D341Med (cell line): ENCODE measurements at places on chromosomes 13 and 19.

DNA sequence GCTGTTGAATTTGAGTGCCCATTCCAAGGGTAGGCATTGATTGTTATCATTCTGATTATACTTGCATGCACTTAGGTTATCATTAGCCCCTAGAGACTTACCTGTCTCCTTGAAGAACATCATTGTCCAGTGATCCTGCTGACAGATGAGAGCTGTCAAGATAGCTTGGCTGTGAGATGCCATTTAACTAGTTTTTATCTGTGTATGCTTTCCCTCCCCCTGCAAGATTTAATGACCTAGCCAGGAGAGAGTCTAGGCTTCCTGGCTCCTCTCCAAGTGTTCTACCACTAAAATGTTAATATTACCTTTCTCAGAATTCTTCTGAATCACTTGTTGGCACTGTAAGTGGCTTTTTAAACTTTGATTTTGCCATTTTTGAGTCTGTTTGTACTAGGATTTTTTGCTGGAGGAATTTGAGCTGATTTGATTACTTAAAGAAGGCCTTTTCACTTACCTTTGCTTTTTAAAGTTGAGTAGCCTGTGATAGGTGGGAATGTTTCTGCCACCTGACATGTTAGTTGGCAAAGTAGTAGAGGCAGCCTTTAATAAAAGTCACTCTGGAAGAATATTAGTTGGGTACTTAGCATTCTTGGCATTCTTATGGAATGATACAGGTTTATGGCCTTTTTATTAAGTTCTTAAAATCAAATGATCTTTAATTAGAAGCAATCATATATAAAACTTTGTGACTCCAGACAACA lies 41.1 kb downstream of the ARHGAP35 start:
- no peak for DNase-seq

- DNase-seq, result no peak
Observed at GRCh38 chr19:4279530-4280422, 710 bp downstream of the SHD start.

DNA sequence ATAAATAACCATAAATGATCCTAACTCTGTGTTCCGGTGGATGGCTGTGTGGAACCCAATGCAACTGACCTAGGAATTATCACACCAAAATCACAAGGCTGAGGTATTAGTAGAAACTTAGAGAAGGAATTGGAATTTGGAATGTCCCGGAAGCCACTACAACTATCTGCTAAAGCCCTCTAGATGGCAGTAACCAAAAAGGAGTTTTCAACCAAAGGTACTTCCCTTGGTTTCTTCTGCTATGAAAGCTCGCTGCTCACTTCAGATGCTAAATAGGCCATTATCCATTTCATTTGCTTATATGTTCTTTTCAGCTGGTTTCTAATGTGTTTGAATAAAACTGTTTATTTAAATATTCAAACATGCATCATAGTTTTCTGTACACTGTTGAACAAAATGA lies 1589.1 kb upstream of the SPRY2 start:
- peak; percentile 24 for DNase-seq

GRCh38 chr13:100668408-100668807 lies 6.2 kb downstream of the TMTC4 start:
- no peak for DNase-seq

GRCh38 chr19:38564981-38565690 lies 52.6 kb downstream of the MAP4K1 start:
- peak; percentile 74 for DNase-seq

DNA sequence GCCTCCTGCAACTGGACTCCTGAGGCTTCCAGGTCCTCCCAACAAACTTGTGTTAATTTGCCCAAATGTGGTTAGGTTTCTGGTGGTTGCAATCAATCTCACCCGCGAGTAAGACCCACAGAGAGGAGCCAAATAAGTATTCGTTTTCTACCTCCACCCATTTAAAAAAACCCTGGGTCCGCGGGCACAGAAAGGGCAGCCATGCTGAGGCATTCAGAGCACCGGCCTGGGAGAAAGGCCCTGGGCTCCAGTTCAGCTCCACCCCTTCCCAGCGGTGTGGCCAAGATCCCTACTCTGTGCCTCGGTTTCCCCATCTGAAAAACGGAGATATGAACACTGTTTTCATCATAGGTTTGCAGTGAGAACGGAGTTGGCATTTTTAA lies 56.9 kb downstream of the PEPD start:
- no peak for DNase-seq

DNA sequence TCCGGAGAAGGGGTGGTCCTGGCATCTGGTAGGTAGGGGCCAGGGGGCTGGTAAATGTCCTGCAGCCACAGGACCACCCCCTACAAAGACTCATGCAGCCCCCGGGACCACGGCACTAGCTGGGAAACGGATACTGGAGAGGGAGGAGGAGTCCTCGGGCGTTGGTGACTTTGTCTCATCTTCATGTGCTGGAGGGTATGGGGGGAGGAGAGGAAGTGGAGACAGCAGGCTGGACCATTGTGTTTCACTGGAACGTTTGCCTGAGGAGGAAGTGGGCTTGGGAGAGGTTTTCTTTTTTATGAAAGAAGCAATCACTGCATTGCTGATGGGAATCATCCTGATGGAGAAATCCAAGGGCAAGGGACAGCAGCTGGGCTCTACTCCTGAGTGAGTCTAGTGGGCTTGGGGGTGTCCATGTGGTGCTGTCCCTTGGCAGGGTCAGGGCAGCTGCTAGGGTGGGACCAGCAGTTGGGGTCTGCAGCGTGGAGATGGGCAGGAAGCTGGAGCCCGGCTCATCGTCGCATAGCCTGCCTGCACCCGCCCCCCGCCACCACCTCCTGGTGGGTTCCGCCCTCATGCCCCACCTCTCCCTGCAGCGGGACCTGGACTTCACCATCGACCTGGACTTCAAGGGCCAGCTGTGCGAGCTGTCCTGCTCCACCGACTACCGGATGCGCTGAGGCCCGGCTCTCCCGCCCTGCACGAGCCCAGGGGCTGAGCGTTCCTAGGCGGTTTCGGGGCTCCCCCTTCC lies 1.7 kb upstream of the ADM5 start:
- no peak for DNase-seq
